ENCODE measurements at places on chromosomes 12 and 14.

DNA sequence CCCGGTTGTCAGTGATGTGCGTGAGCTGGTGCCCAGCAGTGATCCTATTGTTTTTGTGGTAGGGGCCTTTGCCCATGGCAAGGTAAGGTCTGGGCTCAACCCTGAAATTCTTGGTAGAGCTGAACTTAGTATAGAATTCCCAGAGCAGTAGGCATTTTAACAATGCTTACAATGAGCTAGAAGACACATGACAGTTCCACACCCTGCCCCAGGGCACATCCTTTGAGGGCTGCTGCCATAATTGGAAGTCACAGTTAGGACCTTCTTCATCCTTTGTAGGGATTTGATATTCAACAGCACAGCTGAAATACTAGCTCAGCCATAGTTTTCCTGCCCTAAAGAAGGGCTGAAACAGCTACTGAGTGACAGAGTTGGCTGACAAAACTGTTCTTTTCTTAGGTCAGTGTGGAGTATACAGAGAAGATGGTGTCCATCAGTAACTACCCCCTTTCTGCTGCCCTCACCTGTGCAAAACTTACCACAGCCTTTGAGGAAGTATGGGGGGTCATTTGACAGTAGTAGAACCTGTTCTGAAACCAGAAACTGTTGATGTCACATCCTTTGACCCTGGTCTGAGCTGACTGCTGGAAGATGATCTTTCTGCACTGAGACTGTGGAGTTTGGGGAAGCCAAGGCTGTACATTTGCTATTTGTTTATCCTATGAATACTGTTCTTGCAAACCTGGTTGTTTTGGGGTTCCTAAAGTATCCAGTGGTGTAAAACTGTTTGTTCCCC, 4.8 kb downstream of the EMG1 start:
- DNase-seq, result no peak

DNA sequence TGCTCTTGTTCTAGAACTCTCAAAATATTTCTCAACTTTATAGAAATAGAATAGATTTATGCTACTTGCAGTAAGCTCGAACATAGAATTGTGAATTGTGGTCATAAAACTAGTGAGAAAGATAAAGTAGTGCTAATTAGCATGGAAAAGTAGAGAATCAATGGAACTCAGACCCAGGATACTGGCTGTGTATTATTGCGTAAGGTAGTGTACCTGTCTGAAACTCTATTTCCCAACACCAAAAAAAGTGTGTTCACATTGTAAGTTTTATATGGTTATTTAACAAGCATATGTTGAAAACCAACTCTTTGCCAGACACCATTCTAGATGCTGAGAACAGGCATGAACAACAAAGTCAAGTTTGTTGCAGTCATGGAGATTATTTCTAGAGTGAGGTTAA, 720.5 kb upstream of the ATXN7L3B start:
- DNase-seq, result no peak

GRCh38 chr14:73252491-73253322, 15.4 kb downstream of the PAPLN start:
- DNase-seq, result no peak

- no peak for DNase-seq
Measured at GRCh38 chr12:80912901-80913770, 24.6 kb downstream of the LIN7A start.

DNA sequence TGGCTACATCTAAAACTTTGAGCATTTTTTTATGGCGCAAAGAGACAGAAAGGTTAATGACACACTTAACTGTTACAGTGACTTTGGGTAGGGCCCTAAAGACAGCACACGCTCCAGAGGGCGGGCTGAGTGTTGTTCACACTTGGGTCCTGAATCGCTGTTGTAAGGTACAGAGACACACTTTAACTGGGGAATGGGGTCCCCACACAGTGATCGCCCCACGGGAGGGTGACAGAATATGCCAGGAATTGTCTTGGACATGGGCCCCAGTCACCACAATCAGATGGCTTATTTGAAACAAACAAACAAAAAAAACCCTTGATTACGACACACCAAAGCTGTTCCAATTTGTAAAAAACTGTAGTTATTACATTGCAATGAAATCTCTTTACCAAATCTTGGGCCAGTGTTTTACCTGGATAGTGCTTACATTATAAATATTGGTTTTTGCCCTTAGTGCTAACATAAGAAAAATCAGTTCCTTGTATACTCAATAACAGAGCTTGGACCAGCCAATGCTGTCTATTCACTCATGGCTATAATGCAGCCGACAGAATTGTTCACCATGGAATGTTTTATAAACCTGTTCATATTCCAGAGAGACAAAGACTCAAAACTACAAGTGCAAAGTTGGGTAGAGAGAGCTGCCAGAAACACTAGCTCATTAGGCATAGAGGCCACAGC, 28.3 kb downstream of the KCTD10 start:
- no peak for DNase-seq
